IMR-90 (cell line): ENCODE measurements at places on chromosomes 16 and 17. TPM values are rescaled to one million over a fixed set of nuclear protein-coding genes. Genes with fewer than 3 reads are reported as not detected.

- no peak for DNase-seq
- no peaks in the 10 kb centered on the region for H3K36me3 ChIP-seq
- H3K27me3 ChIP-seq: no peaks in the 10 kb centered on the region
- H3K4me3 ChIP-seq: no peak overlapping the region
Observed at GRCh38 chr17:6943406-6943805, 52.4 kb upstream of the ALOX12 start.

- peak; percentile 87 for DNase-seq
- no peaks in the 10 kb centered on the region for H3K36me3 ChIP-seq
- peaks cover 14% of the 10 kb centered on the region for H3K4me1 ChIP-seq
- no peak overlapping the region for H3K4me3 ChIP-seq
- no peaks in the 10 kb centered on the region for H3K27me3 ChIP-seq
Observed at GRCh38 chr17:48002266-48002915, 31.5 kb downstream of the CDK5RAP3 start.

ADGRG1 gene
- 0.83 and 0.90 TPM in 2 replicates for total RNA-seq

DNA sequence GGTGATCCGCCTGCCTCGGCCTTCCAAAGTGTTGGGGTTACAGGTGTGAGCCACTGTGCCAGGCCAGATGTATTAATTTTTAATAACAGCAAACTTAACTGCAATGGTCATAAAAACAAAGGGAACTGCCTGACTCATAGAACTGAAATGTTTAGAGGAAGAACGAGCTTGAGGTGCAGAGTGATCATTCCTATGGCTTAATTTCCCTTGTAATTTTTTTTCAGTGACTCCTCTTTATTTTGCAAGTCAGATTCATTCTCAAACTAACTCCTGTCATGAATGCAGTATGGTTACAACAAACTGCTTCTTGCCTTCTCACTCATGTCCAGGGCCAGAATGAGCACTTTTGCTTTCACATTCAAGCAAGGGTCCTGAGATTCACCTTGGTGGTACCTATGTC is 231.3 kb downstream of the HAPSTR1 start:
- H3K4me1 ChIP-seq: no peaks in the 10 kb centered on the region
- H3K4me3 ChIP-seq: no peak overlapping the region
- no peak overlapping the region for H3K27ac ChIP-seq
- DNase-seq: no peak
- H3K27me3 ChIP-seq: no peaks in the 10 kb centered on the region

ADAP2 gene
- 0.90 and 1.1 TPM in 2 replicates for total RNA-seq

DNA sequence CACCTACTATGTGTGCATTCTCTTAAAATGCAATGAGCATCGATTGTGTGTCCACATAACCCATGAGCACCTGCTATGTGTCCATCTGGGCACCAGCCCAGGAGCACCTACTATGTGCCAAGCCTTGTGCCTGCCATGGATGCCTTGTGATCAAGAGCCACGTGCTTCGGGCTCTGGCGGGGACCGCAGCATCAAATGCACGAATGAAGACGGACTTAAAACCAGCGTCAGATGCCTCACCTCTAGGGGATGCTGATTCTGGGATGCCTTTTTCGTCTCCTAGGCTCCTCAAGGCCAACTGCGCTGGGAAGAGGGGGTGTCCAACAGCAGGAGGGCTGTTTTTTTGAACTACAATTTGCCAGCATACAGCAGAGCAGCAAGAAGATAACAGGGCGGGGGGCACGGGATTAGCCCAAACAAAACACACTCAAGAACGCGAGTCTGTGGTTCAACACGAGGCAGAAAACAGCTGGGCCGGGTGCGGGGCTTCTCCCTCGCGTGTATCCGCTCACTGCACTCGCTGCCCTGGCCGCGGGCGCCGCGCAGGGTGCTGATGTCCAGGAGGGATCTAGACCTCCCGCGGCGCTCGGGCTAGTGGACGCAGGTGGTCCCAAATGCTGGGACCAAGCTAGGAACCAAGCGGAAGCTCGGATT is 1.2 kb upstream of the GLIS2 start:
- no peaks in the 10 kb centered on the region for H3K36me3 ChIP-seq
- DNase-seq: peak; percentile 56
- peak overlapping the region; percentile 73 for H3K27ac ChIP-seq
- H3K4me3 ChIP-seq: peak overlapping the region; percentile 49
- H3K4me1 ChIP-seq: peaks cover 24% of the 10 kb centered on the region

PERCC1 gene
- total RNA-seq: not detected in 2 replicates

GRCh38 chr17:31522987-31523495 is 131.6 kb downstream of the RAB11FIP4 start:
- H3K4me3 ChIP-seq: no peak overlapping the region
- H3K36me3 ChIP-seq: no peaks in the 10 kb centered on the region
- H3K4me1 ChIP-seq: peaks cover 1% of the 10 kb centered on the region; the same call in 1 of the 2 replicates
- no peak for DNase-seq

DNA sequence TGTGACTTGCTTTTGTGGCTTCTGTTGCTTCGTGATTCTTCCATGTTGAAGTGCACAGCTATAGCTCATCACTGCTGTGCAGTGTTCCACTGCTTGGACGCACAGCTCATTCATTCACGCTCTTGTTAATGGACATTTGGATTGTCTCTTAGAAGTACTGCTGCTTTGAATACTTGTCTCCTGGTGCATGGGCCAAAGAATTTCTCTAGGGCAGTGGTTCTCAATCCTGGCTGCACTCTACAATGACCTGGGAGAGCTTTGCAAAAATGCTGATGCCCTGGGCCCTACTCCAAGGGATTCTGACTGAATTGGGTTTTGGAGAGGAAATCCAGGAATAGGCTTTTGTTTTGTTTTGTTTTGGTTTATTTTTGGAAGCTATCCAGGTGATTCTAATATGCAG is 20.0 kb downstream of the CCL17 start:
- H3K27ac ChIP-seq: no peak overlapping the region
- peaks cover 15% of the 10 kb centered on the region for H3K36me3 ChIP-seq
- DNase-seq: no peak
- H3K4me3 ChIP-seq: no peak overlapping the region
- no peaks in the 10 kb centered on the region for H3K27me3 ChIP-seq

NTN1 gene
- total RNA-seq: under 0.01 TPM in 1 of 2 replicates, not detected in the other

DNA sequence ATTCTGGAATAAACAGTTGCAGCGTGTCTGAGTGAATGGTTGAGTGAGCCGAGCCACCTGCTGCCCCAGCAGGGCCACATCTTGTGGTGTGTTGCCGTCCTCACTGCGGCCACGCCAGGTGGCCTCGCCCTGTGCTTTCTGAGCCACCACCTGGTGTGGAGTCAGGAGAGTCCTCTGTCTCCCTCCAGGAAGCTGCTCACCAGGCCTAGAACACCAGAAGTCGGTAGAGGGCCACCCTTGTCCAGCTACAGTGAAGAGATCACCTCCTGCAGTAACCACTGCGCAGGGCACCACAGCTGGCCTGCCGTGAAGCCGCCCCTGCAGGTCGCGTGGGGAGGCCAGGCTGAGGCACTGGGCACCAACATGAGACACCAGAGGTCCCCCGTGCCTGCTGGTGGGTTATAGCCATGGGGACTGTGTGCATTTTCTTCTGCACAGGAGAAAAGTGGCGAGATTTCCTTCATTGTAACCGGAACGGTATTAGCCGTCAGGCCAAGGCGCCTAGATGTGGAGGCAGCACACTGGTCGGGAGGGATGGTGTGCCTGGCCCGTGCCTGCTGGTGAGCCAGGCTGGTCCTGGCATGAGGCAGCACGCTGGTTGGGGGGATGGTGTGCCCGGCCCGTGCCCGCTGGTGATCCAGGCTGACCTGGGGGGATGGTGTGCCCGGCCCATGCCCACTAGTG is 28.9 kb upstream of the FOXK2 start:
- no peak overlapping the region for H3K4me3 ChIP-seq
- no peak for DNase-seq
- H3K27ac ChIP-seq: no peak overlapping the region
- no peaks in the 10 kb centered on the region for H3K27me3 ChIP-seq
- H3K4me1 ChIP-seq: peaks cover 11% of the 10 kb centered on the region

DNA sequence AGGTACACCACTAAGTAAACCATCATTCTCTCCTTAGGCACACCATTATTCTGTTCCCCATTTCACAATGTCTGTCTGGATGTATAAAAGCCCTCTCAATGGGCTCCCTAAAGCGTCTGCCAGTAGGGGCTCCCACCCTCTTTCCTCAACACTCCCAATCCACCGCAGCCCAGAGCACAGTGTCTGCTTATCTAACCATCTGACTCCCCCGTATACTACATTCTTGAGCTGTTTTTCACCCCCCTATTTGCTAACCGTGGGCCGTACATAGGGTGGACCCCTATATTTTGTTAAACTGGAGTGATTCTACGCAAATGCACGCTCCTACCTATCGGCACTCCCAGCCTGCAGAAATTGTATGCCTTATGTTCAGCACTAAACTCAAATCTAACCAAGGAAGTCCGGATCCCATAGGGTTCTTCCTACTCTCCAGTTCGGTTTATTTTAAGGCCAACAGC is 685 bp upstream of the PSMD3 start:
- H3K4me3 ChIP-seq: peak overlapping the region; percentile 57
- H3K27me3 ChIP-seq: no peaks in the 10 kb centered on the region
- peak; percentile 19 for DNase-seq
- H3K4me1 ChIP-seq: peaks cover 8% of the 10 kb centered on the region; the same call in 1 of the 2 replicates
- H3K27ac ChIP-seq: peak overlapping the region; percentile 54
- H3K36me3 ChIP-seq: peaks cover 8% of the 10 kb centered on the region

DNA sequence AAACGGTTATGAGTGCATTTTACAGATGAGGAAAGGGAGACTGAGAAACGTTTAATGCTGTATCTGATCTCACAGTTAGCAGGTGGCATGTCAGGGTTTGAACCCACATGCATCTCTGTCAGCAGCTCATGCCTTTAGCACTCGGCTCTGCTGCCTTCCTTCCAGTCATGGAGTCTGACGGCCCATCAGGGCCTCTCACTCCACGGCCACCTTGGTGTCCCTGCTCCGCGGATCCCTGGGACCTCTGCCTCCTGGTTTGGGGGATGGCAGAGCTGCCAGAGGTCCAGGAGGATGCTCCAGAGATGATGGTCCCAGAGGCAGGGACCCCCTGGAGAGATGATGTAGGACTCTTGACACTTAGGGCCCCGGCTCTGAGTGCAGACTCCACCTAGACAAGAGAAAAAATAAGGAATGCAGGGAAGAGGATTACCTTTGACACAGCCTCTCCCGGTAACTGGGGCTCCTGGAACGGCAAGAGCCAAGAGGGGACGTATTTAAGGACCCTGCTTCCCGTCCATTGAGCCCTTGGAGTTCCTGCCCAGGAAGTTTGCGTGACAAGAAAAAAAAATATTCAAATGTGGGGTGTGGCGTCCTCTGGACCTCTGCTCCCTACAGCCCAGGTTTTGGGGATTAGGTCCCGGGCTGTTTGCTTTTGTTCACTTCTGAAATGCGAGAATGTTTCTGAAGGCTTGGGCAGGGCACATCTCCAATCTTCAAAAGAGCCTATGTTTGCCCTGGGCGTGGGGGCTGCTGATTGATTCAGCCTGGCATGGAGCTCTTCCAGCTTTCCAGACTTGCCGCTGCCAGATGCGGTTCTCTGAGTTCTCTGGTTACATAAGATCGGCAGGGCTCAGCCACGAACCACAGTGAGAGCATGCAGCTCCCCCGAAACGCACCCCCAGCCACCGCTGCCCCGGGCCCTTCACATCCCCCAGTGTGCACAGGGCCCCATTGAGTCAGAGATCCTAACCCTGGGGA is at the start of gene ALDH3A1:
Gene ALDH3A1, minus strand, starts transcription at position 470 of the 978 bp plus-strand sequence. CDS start 3,169 bp downstream, outside the sequence.
- no peak within 1 kb of the TSS for H3K4me3 ChIP-seq
- no peak within 1 kb of the TSS for H3K27ac ChIP-seq
- peaks cover 38% of the 10 kb centered on the region for H3K27me3 ChIP-seq
- no peak for DNase-seq
- H3K4me1 ChIP-seq: peaks cover 3% of the 10 kb centered on the region

NEUROD2 gene
- not detected in 2 replicates for total RNA-seq

DNA sequence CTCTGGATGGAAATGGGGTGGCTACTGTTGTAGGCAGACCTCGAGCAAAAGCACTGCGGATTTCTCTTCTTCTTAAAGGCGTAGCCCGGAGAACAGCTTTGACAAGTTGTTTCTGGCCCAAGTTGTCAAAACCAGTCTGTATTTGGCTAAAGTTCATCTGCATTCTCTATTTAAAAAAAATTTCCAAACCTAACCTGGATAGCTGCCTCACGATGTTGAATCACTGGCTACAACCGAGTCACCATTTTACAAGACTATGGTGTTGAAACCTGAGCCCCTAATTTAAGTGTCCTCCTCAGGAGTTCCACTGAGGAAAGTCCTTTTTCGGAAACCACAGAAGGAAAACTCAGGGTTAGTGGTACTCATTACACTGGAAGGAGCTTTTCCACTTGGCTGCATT is 1.5 kb downstream of the SLC16A6 start:
- peaks cover 3% of the 10 kb centered on the region for H3K4me1 ChIP-seq
- H3K36me3 ChIP-seq: no peaks in the 10 kb centered on the region
- DNase-seq: no peak
- H3K27ac ChIP-seq: no peak overlapping the region

GRCh38 chr16:287298-287811 is 4.4 kb downstream of the PDIA2 start:
- no peak for DNase-seq
- H3K27me3 ChIP-seq: no peaks in the 10 kb centered on the region; the same call in 1 of the 2 replicates
- H3K4me3 ChIP-seq: no peak overlapping the region
- no peaks in the 10 kb centered on the region for H3K4me1 ChIP-seq

DNA sequence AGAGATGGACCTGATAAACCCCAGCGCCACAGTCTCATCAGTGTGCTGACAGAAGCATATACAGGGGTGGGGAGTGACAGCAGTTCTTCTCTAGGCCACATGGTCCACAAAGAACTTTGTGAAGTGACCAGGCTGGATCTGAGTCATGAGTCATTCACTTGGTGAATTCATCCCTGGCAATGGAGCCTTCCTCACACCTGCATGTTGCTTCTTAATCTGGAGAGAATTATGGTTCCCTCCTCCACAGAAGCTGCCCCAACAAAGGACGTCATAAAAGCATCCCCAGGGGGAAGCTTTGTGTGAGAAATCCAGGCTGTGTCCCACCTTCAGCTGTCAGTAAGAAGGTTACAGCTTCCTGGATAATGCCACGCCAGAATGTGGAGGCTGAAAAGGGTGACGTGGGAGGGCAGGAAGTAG is 215.6 kb upstream of the MAF start:
- H3K27ac ChIP-seq: no peak overlapping the region
- no peak overlapping the region for H3K4me3 ChIP-seq
- H3K4me1 ChIP-seq: no peaks in the 10 kb centered on the region

GRCh38 chr16:49003022-49003421 is 278.6 kb downstream of the CBLN1 start:
- no peak overlapping the region for H3K27ac ChIP-seq
- H3K4me3 ChIP-seq: no peak overlapping the region
- no peak for DNase-seq
- H3K36me3 ChIP-seq: no peaks in the 10 kb centered on the region
- no peaks in the 10 kb centered on the region for H3K4me1 ChIP-seq
- peaks cover 2% of the 10 kb centered on the region; the same call in 1 of the 2 replicates for H3K27me3 ChIP-seq
